ENCODE measurements at places on chromosomes 16 and 17.

DNA sequence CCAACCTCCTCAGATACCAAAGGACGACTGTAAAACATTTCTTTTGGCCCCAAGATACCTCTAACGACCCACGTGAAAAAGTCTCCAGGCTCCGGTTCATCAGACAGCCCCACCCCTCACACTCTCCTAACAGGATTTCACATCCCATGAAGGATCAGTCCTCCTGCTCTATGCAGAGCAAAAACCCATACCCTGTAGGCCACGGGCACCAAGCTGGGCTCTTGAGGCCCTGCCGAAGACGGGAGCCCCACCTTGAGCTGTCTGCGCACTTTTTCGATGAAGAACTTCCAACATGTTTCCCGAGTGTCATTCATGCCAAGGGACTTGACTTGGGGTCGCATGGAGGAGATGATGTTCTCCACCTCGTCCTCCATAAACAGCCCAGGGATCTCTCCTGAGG, 89.9 kb downstream of the PGS1 start:
- DNase-seq, result no peak

DNA sequence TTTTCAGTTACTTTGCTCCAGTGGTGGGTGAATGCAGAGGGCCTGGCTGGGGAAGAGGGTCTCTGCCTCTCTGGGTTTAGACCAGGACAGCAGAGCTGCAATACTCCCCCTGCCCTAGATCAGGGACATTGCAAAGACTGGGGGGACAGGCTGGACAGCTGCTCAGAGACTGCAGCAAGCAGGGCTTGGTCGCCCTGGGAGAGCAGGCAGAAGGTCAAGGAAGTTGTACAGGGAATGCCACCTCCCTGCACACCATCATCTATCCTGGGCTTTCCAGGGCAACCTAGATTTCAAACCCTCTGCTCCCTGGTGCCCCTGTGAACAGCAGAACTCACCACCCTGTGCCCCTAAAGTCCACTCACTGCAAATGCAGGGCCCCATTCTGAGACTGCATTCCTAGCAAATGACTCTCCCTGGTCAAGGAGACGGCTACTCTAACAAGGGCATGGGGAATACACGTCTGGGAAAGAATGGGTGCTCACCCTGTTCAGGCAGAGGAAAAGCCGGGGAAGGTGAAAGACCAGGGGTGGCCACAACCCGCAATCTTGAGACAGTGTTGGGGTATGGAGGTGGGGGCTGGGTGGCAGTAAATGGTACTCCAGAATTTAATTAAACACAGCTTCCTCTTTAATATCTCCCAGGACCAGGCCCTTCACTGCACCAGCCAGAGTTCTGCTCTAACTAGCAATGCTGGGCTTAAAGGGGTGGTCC, 1.0 kb downstream of the KIFC3 start:
- DNase-seq, result no peak

- no peak for DNase-seq
These were observed 1.5 kb downstream of the RSKR start for GRCh38 chr17:28612531-28612930.

DNA sequence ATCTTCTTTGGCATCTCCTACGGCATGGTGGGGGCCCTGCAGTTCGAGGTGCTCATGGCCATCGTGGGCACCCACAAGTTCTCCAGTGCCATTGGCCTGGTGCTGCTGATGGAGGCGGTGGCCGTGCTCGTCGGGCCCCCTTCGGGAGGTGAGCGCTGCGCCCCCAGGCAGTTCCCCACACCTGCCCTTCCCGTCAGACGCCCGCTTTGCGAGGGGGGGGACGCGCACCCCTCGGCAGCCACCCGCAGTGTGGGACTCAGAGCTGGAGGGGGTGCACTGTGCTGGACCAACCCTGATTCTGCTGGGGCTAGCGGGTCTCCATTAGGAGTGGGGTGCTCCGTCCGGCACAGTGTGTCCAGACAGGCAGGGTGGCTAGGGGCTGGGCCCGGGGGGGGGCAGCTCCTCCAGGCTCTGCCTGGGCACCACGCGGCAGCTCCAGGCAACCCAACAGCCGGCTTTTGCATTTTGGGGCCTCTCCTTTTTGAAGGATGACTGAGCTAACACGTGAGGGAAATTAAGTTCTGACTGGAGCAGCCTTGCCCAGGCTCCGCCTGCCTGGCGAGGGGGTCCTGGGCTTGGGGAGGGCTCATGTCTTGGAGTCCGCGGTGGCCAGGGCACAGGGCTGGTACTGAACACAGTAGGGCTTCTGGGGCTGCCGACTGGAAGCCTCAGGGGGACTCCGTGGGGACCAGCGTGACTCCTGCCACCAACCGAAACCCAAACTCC, 9.1 kb downstream of the SLC16A3 start:
- DNase-seq, result no peak

DNA sequence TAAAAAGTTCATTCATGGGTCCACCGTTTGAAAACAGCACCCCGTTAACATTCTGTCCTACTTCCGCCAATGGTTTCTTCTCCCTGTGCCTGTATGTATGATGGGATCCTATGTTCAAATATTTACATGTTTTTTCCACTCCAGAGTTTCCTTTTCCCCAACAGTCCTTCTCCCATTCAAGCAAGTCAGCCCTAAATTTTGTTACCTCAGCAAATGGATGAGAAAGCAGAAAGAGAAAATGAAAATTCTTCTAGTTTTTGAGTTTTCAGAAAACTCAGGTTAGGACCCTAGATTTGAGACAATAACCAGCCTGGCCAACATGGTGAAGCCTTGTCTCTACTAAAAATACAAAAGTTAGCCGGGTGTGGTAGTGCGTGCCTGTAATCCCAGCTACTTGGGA, 3.5 kb upstream of the ERN2 start:
- DNase-seq, result no peak

DNA sequence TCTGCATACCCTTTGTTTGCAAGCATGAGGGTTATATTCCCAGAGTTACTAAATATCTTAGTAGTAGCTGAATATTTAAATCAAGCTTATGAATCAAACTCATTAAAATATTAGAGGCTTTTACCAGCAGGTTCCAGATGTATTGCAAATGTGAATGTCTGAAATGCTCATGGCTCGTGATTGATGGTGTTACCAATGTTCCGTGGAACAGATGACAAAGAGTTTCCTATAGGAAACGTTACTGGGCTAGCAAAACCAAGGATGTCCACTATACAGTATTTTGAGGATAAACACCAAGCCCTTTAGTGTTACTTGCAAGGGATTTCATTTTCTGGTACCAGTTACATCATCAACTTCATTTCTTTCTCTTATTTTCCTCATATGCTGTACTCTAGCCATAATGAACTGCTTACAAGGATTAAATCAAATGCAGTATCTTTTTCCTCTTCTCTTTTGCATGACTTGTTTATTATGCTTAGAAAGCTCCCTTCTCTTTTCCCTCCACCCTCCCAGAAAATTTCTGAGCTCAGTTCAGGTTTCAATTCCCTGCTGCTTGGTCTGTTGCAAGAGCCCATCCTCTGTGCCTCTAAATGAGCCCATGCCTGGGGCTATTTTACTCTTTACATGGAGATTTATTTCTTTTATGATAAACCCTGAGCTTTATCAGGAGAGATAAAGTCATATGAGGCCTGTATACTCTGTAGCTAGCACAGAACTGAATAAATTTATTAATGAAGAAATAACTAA, 1537.1 kb upstream of the GOT2 start:
- no peak for DNase-seq

GRCh38 chr16:31693733-31694132, 166.0 kb downstream of the AHSP start:
- DNase-seq, result no peak

DNA sequence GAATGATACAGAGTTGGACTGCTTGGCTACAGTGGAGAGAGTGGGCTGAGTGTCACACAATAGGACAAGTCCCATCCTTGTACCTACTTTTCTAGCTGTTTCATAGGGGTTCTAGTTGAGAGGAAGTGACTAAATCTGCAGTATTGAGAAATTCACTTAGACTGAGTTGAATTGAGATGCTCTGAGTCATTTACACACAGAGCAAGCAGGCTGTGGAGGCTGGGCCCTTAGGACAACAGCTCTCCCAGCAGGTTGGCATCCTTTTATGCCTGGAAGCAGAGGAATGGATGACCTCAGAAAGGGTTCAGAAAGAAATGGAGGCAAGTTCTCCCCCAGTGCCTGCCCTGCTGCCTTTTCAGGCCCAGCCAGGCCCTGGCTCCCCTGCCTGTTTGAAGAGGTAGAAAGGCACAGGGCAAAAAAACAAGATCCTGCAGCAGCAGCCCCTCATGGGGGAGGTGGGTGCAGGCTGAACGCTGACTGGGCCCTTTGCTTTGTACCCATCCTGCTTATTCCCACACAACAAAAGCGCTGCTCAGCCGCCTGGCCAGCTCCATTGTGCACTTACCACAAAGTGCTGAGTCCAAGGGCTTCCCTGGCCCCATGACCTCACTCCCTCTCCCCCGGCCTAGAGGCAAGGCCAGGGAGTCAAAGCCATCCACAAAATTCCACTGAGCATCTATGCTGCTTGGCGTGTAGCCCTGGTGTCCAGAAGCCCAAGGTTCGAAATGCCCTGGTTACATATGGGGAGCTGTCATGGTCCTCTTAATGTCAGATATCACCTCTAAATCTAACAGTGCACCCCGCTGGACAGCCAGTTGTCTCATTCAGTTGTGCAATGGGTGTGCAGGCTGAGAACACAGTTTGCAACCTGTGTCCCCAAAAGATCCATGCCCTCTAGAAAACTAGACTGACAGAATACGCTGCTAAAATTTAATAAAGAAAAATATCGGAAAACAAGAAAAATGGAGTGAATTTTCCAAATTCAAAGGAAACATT, 5.4 kb upstream of the CRYBA1 start:
- no peak for DNase-seq

DNA sequence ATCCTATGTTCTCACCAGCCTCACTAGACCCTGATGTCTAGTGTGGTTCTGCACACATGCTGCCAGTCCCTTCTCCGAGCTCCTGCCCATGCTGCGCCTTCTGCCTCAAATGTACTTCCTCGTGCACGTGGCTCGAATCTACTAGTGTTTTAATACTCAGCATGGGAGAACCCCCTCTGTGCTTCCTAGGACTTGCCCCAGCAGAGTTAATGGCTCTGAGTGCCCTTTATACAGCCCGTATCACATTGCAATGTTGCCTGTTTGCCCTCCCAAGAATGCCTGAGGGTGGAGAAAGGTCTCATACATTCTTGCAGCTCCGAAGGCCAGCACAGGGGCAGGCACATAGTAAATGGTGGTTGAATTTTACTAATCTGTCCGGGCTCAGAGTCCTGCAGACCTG, 190.8 kb upstream of the NLRP1 start:
- DNase-seq, result no peak

DNA sequence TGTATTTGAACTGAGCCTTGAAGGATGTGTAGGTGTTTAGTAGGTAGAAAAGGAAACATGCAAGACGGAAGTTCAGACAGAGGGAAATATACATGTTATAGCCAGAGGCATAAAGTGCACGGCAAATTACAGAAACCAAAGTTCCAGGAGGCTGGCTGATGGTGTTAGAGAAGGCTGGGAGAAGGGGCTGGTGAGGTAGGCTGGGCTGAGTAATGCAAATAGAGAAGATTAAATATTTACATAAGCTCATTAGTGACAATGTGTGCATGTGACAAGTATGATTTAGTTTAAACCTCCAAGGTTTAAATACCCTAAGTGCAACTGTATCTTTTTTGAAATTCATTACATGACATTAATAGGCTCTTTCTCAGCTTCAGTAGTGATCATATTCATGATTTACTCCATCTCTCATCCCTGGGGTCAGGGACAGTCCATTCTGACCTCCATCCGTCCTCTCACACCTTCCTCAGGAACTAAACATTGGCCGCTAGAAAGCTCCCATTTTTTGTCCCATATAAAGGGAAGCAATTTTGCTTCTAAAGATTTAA, 399.8 kb upstream of the SALL1 start:
- DNase-seq, result no peak

DNA sequence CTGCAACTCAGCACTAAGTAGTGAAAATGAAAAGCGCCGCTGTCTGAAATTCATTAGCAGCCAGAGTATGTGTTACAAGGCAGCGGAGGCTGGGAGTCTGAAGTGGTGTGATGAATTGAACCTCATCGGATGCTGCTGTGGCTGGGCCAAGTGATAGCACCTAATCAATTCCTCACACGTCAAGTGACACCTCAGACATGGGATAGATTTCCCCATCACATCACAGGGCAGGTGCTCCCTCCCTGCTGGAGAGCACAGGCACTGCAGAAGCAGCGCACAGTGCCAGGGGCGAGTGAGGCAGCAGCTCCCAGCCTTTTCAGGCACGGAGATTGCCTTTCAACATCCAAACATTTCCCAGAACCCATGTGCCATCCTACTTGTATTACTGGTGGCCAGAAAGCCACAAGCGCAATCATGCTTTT, 32.2 kb downstream of the DRC3 start:
- no peak for DNase-seq

DNA sequence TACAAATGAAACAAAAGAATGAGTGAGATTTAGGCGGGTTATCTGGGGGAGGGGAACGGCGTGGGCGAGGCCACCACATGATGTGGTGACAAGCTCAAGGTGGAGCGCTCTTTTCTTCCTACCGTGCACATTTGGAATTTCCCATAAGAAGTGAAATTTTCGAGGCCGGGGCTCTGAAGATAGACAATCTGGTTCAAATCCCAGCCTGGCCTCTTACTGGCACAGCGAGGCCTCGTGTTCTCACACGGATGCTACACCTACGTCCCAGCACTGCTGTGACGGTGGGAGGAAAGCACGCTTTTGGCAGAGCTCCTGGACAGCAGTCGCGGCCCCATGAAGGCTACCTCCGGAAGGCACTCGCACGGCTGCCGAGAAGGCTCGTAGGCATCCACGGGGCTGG, 25.2 kb downstream of the ZDHHC7 start:
- DNase-seq, result no peak

- no peak for DNase-seq
These were observed 313.3 kb downstream of the FOXL1 start for GRCh38 chr16:86891631-86892030.

GRCh38 chr16:23833960-23834685, 1.7 kb upstream of the PRKCB start:
- DNase-seq, result no peak

GRCh38 chr17:80468242-80468641, 8.2 kb downstream of the NPTX1 start:
- DNase-seq, result no peak

DNA sequence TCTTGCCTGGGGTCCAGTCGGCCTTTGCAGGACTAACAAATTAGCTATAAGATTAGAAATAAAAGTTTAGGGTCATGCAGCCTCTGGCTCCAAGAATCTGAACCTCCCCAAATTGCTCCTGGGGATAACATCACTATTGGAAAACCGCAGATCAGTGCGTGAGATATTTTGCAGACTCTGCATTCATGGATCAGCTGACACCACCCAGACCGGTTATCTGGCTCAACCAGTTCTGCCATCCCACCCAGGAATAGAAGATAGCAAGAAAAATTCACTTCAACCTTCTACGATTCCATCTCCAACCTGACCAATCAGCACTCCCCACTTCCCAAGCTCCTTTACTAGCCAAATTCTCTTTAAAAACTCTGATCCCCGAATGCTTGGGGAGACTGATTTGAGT, 4.3 kb upstream of the PGS1 start:
- DNase-seq, result no peak

GRCh38 chr17:6712058-6712853, 913 bp downstream of the SLC13A5 start:
- no peak for DNase-seq

Measured in stimulated activated CD8-positive, alpha-beta memory T cell treated with anti-CD3 and anti-CD28 coated beads, Interleukin-4, amount 100 ng/mL, for 1 hour (primary cell).